ENCODE measurements at places on chromosomes 13 and 19.

- DNase-seq: no peak
- H3K4me1 ChIP-seq: no peaks in the 10 kb centered on the region
- no peak overlapping the region for H3K27ac ChIP-seq
- H3K27me3 ChIP-seq: no peaks in the 10 kb centered on the region
- no peak overlapping the region for H3K4me3 ChIP-seq
Observed at GRCh38 chr13:30240608-30241007, 66.7 kb downstream of the KATNAL1 start.

DNA sequence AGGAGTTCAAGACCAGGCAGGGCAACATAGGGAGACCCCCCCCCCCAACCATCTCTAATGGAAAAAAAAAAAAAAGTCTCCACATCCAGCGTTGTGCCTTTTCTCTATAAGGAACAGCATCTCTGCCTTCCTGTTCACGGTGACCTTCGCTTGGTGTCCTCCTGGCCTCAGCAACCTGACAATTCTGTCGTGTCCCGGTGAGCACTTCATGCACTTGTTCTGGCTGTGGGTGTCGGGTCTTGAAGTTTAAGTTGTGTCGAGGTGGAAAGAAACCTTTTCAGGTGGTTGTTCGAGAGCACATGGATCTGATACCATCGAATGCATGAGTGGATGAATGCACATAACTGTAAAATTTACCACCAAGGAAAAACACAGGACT, 594 bp downstream of the ZNF559 start:
- H3K27ac ChIP-seq: peak overlapping the region; percentile 47
- H3K36me3 ChIP-seq: no peaks in the 10 kb centered on the region
- H3K4me3 ChIP-seq: peak overlapping the region; percentile 59
- DNase-seq: no peak
- peaks cover 3% of the 10 kb centered on the region for H3K4me1 ChIP-seq

- no peaks in the 10 kb centered on the region for H3K27me3 ChIP-seq
- H3K27ac ChIP-seq: no peak overlapping the region
- no peak overlapping the region for H3K4me3 ChIP-seq
- H3K4me1 ChIP-seq: no peaks in the 10 kb centered on the region
- H3K36me3 ChIP-seq: no peaks in the 10 kb centered on the region
Observed at GRCh38 chr13:53781941-53782340, 753.3 kb downstream of the OLFM4 start.

DNA sequence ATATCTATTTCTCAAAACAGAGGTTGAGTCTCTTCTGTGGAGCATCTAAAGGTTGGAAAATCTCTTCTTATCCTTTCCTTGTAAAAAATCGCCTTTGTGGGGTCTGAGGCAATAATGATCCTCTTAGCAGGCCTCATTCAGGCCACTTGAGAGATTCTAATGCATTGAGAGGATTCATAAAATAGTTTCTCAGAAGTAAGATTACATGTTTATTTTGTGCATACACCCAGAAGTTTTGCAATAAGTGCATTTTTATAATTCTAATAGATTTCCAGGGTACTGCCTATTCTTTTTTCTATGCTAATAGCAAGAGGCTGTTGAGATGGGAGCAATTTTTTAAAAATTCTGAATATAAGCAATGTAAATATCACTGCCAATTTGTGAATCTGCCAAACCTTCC, 342.2 kb upstream of the KLF12 start:
- no peaks in the 10 kb centered on the region for H3K36me3 ChIP-seq
- no peak overlapping the region for H3K4me3 ChIP-seq
- no peaks in the 10 kb centered on the region for H3K27me3 ChIP-seq

GRCh38 chr13:40564342-40565001, 102.0 kb downstream of the FOXO1 start:
- no peak overlapping the region for H3K27ac ChIP-seq
- DNase-seq: no peak
- no peaks in the 10 kb centered on the region for H3K27me3 ChIP-seq
- H3K4me3 ChIP-seq: no peak overlapping the region

DNA sequence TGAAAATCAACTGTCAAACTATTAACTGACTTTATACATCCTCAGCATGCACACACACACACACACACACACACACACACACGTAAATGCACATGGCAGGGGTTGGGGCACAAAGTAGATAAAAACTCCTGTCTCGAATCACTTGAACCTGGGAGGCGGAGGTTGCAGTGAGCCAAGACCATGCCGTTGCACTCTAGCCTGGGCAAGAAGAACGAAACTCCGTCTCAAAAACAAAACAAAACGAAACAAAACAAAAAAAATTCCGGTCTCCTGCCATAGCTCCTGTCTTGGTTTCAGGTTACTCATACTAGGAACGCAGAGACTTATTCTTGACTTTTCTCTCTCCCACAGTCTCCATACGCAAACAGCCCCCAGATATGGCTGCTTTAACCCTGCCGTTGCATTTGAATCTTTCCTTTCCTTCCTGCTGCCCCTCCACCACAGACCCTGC, 148.9 kb downstream of the SHISA2 start:
- H3K27me3 ChIP-seq: no peaks in the 10 kb centered on the region
- H3K36me3 ChIP-seq: no peaks in the 10 kb centered on the region
- no peaks in the 10 kb centered on the region for H3K4me1 ChIP-seq
